Globus pallidus (tissue), 1 donor: ENCODE measurements at places on chromosomes 3 and 15.

GRCh38 chr3:110886222-110886893, 185.3 kb upstream of the NECTIN3 start:
- DNase-seq: no peak

- peak; percentile 80 for DNase-seq
Observed at GRCh38 chr3:194757647-194758061, 72.0 kb downstream of the FAM43A start.

DNA sequence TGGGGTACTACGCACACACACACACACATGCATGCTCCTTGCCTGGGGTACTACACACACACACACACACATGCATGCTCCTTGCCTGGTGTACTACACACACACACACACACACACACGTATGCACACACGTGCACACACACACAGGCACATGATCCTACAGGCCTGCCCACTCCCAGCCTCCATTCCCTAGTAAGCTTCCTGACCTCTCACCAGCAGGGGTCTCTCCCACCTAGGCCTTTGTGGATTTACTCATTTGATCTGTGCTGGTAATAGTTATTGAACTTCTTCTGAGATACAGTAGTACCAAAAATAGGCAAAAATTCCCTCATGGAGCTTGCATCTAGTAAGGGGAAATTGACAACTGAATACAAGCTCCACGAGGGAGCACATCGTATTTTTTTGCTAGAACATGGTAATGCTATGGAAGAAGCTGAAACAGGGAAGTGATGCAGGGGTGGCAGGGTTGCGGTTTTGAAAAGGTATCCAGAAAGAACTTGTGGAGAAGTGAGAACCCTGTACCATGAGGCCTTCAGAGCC, 19.1 kb downstream of the TTC21A start:
- peak; percentile 29 for DNase-seq

- DNase-seq: peak; percentile 41
Observed at GRCh38 chr15:101091080-101092017, 160.5 kb downstream of the CHSY1 start.

DNA sequence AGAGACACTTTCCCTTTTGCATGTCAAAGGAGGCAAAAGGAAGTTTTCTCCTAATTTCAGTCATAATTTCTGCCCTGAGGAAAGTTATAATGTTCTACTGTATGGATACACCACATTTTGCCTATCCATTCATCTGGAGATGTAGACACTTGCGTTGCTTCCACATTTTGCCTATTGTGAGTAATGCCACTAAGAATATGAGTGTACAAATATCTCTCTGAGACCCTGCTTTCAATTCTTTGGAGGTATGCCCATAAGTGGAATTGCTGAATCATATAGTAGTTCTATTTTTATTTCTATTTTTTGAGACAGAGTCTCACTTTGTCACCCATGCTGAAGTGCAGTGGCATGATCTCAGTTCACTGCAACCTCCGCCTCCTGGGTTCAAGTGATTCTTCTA, 3.6 kb upstream of the CD276 start:
- no peak for DNase-seq

DNA sequence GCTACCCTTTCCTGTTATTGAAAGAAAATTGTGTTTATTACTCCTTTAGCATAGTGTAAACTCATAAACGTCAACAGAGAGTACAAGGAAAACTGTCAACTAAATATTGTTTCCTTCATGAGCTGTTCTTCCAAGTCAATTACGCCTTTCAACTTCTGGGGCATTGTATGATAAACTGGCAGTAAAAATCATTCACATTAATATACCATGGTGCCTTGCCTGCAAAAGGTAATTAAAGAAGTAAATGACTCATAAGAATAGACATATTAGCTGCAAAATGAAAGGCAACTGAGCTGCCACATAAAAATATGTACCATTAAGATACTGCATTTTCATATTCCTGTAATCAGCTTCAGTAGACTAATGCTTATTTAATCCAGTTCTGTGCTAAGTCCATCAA, 447.3 kb downstream of the FOXP1 start:
- no peak for DNase-seq
